ENCODE measurements at places on chromosomes 12 and 14. TPM values are rescaled to one million over a fixed set of nuclear protein-coding genes. Genes with fewer than 3 reads are reported as not detected.

Gene SRRM4
- not detected for total RNA-seq

Gene DLK1
- total RNA-seq, result not detected

Gene ADAM21
- not detected for total RNA-seq

Gene PTGDR
- total RNA-seq, result not detected

Gene ATL1
- 0.18 TPM for total RNA-seq

DNA sequence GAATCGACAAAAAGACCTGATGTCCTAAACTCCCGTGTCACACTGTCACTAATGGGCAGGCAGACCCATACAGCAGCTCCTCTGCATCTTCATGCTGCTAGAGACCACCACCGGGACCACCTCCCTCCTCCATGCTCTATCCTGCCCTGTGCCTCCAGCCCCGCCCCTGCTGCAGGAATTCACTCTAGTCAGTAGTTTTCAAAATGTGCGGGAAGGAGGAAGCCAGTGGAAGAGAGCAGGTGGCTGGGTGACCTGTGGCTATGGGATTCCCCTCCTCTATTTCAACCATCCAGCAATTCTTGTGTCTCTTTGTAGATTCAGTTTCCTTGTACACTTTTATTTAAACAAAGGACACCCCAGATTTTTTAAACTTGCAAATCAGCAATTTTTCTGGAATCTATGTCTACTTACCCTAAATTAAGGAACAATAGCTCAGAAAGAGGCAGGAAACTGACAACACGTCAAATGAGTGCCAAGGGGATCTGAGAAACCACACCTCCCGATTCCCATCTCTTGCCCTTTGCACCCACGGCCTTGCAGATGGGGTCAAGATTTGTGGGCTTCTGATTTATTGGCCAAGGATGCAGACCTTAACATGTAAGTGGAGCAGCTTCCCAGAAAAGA is 20.4 kb upstream of the MAP1LC3B2 start:
- no peak for DNase-seq

- no peak for DNase-seq
Observed at GRCh38 chr14:100525615-100526014, 61.6 kb downstream of the BEGAIN start.

- no peak for DNase-seq
Observed at GRCh38 chr12:20439626-20440025, 71.3 kb downstream of the PDE3A start.

DNA sequence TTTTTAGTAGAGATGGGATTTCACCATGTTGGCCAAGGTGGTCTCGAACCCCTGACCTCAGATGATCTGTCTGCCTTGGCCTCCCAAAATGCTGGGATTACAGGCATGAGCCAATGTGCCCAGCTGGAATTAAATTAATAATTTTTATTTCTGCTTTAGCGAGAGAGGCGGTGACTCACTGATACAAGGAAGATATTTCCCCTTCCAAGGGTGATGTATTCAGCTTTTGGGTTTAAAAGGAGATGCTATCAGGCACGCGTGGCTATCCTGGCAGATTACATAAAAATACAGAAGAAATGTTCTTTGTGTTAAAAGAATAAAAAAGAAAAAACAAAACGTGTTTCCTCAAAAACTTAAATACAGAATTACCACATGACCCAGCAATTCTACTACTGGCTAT is 12.4 kb upstream of the P2RX7 start:
- no peak for DNase-seq

DNA sequence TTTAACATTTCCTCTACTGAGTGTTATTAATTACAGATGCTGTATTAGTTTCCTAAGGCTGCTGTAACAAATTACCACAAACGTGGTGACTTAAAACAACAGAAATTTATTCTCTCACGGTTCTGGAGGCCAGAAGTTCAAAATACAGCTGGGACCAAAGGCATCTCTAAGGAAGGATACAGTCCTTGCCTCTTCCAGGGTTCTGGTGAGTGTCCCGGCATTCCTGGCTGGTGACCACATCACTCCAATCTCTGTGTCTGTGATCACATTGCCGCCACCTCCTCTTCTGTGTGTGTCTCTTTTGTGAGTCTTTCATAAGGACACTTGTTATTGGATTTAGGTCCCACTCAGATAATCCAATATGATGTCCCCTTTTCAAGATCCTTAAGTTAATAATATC is 85.1 kb upstream of the CCDC198 start:
- DNase-seq, result no peak

DNA sequence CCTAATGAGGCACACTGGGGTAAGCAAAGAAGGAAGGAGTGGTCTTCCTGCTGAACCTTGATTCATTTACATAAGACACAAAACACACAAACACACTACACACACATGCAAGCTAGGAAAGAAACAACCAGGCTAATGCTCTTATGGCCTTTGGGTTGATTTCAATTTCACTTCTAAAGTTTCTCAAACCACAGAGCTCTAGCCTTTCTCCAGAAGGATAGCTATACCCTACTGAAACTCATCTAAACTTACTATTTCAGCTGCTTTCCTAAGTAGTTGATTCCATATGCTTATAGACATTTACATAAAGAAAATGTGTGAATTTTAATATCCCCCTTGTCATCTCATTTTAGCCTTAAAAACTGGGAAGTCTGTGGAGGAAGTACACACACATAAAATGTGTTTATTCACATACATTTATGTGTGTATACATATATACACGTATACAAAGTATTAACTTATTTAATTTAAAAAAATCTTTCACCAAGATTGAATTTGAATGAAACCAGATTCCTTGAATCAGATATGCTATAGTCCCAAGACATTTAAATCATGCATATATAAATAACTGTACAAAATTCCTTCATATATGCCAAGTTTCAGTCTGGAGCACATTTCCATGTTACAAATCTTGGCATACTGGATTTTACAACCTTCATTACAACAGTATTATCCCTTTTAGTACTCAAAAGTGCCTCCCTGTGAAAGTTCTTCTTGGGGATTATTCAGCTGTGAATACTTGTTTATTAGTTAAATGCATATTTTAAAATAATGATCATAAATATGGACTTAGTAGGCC is 231.8 kb upstream of the NPAS3 start:
- DNase-seq, result no peak

DNA sequence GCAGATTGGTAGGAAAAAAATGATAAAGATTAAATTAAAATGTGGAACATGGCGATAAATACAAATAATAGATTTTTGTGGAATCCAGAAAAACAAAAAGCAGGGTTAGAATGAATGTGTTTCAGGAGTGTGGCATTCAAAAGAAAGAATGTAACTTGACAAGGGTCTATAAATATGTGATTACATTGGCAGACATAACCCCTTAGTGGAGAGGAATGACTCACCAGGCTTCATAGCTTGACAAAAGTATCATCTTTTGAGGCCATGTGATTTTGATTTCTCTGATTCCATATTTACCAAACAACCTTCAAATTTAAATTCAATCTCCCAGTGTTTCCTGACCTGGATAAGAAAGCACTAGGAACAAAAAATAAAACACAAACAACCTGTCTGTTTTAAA is 24.4 kb upstream of the MGST1 start:
- no peak for DNase-seq

DNA sequence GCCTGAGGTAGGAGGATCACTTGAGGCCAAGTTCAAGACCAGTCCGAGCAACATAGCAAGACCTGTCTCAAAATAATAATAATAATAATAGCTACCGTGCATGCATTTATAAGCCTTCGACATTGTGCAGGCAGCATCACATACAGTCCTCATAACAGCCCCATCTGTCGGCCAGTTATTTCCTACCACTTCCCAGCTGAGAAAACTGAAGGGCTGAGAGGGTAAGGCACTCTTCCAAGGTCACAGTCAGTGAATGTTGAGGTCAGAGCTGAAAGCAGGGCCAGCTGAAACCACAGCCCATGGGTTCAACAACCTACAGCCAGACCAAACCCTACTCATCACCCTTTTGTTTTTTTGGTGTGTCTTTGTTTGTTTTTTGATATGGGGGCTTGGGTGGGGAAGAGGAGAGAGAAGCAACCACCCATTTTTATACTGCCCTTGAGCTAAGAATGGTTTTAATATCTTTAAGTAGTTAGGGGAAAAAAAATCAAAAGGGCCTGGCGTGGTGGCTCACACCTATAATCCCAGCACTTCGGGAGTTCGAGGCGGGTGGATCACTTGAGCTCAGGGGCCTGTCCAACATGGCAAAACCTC is 16.8 kb upstream of the ITPK1 start:
- peak; percentile 76 for DNase-seq

GRCh38 chr12:85036234-85036707 is at the start of the genes LRRIQ1 and TSPAN19:
Gene LRRIQ1 (plus strand): TSS chr12:85036351. CDS start chr12:85038177, 1,826 bp downstream.
Gene TSPAN19 (minus strand): TSS chr12:85036277. CDS start chr12:85029946, 6,331 bp downstream.
- no peak for DNase-seq

GRCh38 chr14:23143911-23144310 is 24.9 kb upstream of the CEBPE start:
- no peak for DNase-seq

DNA sequence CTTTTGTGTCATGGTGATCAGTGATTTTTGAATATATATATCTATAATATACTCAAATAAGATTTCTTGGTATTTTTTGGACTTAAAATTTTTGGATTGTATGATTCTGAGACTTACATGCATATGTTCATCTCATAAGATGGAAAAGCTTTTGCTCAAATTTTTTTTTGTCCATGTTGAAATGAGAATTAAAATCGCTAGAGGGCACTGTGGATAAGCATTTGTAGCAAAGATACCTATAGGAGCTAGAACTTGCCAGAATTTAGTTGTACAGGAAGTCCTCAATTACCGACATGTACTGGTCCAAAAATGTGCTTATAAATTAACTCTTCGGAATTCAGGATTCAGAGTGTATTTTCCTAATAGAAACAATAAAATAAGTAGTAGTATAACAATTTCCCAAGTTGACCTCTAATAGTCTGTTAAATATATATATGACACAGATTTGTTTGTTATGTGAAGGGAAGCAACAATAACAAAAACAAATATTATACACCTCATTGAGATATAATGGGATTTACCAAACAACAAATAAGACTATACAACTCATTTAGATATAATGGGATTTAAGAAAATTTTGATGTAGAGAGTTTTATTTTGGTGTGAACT is 179.6 kb downstream of the TMEM117 start:
- DNase-seq, result peak; percentile 86

Measured in Karpas-422 (cell line).